ENCODE measurements at places on chromosomes 2 and 18. TPM values are rescaled to one million over a fixed set of nuclear protein-coding genes. Genes with fewer than 3 reads are reported as not detected.

The CNGA3 gene
- not detected for total RNA-seq

The SNED1 gene
- total RNA-seq = 87.1 TPM

The ABCG5 gene
- total RNA-seq = not detected

The KLHL41 gene
- 3.5 TPM for total RNA-seq

The FHOD3 gene
- 0.26 TPM for total RNA-seq

DNA sequence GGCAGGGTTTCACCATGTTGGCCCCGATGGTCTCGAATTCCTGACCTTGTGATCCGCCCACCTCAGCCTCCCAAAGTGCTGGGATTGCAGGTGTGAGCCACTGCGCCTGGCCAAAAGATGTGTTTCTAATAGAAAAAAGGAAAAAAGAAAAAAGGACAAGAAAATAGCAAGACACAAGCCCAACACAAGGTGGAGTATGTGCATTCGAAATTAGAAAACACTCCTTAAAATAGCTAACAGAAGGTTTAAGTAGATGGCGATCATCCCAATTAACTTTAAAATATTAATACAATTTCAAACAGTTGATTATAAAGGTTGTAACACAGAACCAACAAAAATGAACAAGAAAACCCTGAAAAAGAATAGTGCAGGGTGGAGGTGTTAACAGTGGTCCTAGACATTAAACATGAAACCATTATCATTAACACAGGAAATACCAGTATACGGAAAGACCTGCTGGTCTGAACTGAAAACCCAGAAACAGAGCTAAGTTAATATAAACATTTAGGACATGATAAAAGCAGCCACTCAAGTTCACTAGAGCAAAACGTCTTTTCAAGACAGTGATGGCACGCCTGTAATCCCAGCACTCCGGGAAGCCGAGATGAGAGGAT, 57.9 kb downstream of the HDLBP start:
- DNase-seq = no peak

GRCh38 chr18:4193086-4193485, 262.0 kb downstream of the DLGAP1 start:
- DNase-seq = no peak

DNA sequence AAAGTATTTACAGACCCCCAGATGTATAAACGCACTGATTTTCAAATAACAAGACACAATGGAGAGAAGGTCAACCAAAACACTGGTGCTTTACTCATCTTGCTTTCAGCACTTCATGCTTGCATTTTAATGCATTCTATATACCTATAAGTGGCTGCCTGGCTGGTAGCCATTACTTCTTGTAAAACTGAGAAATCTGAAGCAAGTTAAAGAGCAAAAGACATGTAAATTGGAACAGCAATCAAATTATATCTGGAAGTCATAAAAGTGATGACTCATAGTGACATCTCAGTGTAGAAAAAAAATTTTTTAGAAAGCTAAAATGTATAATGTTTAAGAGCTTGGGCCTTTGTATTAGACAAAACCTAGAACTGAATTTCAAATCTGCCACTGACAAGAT, 106.2 kb downstream of the CCDC141 start:
- DNase-seq = no peak

Data from uterus (tissue), 4 donors.